ENCODE measurements at places on chromosomes 16 and 17.

DNA sequence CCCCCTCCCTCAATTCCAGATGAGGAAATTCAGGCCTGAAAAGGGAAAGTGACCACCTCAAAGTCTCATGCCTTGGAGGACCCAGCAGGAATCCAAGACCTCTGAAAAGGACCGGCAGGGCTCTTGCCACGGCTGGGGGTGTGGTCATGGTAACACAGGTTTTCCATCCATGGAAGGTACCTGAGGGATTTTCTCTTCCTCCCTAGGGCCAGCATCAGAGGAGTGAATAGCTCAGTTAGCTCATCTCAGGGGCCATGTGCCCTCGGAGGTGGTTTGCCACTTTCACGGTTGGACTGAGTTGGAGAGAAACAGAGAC, 1.3 kb downstream of the CIITA start:
- no peak for DNase-seq

- DNase-seq: no peak
These were observed 64.3 kb downstream of the PGS1 start for GRCh38 chr17:78442648-78443218.

GRCh38 chr17:44376124-44376523, 12.5 kb upstream of the FAM171A2 start:
- DNase-seq: no peak

GRCh38 chr17:68382582-68383085, 74.7 kb downstream of the WIPI1 start:
- DNase-seq: no peak

- no peak for DNase-seq
These were observed 42.5 kb upstream of the RASD1 start for GRCh38 chr17:17538417-17539391.

- no peak for DNase-seq
These were observed 35.4 kb upstream of the PABPN1L start for GRCh38 chr16:88901718-88902337.

DNA sequence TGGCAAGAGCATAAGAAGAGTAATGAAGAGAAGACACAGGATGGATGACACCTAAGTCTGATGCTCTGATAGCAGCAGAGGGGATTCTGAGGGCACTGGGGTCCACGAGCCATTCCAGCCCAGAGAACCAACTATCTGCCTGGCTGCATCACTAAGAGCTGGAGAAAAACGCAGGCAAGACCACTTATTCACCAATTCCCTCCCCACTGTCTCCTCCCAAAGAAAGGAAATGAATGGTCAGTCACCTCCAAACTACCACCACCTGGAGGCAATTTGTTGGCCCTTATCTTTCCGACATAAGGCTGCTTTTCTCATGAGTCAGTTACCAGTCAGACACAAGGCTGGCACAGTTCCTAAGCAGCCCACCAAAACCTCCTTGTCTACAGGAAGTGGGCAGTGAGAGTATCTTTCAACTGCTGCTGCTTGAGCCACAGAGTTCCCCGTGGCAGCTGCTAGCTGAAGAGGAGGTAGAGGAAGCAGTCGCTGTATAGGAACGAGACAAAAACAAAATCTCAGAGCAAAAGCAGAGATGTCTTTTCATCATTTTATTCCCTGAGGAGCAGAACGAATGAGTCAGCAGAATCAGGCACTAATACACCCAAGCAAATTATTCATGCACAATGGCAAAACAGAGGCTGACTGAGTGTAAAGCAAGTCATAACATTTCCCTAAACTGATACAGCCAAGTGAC, 111.1 kb downstream of the SMG6 start:
- no peak for DNase-seq

DNA sequence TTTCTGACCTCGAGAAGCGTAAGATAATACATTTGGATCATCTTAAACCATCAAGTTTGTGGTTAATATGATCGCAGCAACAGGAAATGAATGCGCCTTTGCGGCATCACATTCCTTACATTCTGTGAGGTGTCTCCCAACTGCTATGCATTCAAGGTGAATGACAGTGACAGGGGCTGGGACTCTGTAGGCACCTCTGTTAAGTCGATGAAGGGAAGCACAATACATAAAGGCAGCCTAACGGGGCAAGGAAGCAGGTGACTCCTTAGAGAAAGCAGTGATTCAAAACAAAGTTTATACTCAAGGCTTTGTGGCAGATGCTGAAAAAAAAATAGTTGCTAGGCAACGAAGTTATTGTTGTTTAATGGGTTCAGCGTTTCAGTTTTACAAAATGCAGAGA, 21.6 kb upstream of the EVPL start:
- DNase-seq: no peak

DNA sequence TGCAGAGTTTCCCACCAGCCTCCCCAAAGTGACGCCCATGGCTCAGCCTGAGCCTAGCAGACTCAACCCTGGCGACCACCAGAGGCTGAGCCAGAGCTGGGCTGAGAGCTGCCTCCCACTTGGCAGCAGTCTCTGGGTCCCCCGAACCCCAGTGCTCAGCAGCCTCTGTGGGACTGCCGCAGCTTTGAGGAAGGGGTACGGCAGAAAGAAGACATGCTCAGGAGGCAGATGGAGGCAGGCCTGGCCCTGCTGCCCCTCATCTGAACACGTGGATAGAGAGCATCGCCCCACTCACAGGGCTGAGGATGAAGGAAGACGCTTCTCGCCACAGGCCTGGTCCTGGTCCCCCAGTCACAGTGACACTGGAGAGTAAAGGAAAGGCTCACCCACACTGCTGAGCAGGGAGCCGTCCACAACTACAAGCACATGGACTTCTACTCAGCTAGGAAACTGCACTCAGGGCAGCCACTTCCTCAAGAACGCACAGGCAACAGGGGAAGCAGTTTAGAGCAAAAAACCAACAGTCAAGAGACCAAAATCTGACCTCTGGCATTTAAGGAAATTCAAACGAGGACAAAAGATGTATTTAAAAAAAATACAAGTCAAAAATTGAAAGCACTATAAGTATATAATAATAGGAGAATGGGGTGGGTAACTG, 45.2 kb upstream of the GSG1L start:
- no peak for DNase-seq

GRCh38 chr17:2113279-2113622, 58.3 kb downstream of the HIC1 start:
- DNase-seq: no peak

DNA sequence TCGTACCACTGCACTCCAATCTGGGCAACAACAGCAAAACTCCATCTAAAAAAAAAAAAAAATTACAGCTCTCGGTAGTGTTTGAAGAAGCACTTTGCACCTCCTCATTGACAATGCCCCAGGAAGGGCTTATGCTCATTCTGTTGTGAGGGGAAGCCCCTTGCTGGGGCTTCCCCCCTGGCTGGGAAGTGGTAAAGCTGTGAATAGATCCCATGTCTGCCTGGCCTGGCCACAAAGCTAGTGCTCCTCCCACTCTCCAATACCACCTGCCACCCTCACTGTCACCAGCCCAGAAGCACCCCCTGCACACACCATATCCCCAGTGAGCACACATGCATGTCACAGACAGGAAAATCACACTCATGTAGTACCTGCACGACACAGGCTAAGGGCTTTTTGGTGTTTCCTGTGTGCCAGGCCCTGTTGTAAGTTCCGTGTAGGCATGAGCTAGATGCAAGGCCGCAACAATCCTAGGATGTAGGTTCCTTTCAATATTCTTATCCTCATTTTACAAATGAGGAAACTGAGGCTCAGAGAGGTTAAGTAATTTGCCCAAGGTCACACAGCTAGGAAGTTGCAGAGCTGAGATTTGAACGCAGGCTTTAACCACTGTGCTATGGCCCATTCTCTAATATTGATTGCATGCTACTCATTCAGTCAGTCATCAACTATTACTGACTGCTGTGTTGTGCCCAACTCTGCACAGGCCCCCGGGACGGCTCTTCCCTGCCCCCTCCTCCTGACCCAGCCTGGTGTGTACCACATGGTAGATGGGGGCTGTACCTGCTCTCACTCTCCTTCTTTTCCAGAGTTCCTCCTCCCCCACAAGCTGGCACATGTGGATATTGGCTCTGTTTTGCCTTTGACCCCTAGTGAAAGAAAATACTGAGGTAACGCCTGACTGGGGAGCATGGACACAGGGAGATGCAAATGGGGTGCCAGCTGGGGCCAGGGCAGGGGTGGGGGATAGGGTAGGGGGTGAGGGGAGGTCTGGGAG, 11.9 kb upstream of the COL1A1 start:
- DNase-seq: peak; percentile 23

GRCh38 chr16:13110124-13110796, 208.9 kb downstream of the SHISA9 start:
- no peak for DNase-seq

DNA sequence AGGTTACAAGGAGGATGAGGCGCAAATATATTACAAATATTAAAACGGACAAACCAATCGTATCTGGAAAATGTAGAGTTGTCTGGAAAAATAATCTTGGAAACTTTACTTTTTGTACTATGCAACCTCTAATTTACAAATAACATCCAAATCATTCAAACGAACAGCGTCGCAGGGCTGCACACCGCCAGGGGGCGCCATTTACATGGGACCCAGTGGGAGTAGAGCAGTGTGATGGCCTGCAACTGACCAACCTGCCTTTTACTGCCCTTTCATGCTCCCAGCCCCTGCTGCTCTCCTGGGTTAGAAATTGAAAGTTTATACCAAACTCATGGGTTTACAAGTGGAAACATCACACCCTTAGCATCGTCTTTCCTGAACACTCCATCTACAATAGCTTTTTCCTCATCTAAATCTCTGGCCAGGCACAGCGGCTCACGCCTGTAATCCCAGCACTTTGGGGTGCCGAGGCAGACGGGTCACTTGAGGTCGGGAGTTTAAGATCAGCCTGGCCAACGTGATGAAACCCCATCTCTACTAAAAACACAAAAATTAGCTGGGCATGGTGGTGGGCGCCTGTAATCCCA, 10.0 kb downstream of the PITPNC1 start:
- DNase-seq: peak; percentile 68

GRCh38 chr16:4624827-4625559, 367 bp downstream of the MGRN1 start:
- peak; percentile 74 for DNase-seq

All from stimulated activated CD4-positive, alpha-beta T cell treated with anti-CD3 and anti-CD28 coated beads, Interleukin-12 subunit alpha, Interleukin-12 subunit beta, amount 100 ng/mL, for 24 hours (primary cell).